Putamen (tissue), 1 donor: ENCODE measurements at places on chromosomes 5 and 9.
A peak's percentile ranks its signal among the peaks of the same experiment; 100 is the strongest.

- DNase-seq, result no peak
These were observed 938 bp downstream of the NINJ1 start for GRCh38 chr9:93132946-93133680.

DNA sequence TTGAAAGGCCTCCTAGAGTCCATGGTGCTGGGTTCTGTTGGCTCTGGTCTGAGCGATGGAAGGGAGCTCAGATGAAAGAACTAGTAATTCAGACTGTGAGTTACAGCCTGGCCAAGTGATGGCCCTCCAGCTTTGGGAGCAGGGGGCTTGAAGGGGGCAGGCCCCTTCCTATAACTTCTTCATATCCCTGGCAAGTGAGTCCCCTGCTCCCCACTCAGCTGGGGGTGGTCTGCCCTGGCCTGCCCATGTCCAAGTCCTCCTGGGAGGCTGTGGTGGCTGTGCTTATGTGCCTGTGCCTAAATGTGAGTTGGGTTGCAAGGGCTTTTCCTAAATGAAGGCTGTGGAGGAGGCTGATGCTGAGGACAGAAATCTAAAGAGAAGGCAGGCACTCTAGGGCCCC, 80.1 kb downstream of the MACROH2A1 start:
- DNase-seq, result no peak

DNA sequence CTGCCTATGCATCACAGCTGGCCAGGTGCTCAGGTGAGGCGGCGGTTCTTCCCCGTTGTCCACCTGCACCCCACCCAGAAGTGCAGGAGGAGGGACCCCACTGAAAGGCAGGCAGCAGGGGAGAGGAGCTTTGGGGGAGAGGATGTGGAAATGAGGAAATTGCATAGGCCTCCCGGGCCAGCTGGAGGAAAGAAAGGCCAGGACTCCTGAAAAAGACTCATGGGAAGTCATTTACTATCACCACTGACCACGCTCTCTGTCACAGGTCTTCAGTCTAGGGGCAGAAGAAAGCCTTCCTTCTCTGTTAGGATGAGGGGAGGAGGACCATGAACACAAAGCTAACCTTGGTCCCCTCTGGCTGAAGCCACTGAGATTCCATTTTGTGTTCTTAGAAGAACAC, 28.1 kb downstream of the KCNMB1 start:
- no peak for DNase-seq

DNA sequence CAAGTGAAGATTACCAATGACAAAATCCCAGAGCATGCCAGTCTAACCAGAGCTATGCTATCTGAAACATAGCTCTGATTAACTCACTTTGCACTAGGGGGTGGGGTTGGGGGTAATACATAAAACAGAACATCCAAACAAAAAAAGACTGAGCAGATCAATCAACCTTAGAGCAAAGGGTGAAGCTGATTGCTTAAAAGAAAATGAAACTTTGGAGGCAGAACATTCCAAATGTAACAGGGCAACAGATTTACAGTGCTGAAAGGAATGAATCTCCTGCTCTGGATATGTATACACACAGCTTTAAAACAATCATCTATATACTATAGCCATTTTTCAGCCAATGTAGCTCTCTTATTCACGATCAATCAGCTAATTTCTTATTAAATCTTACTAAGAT, 4.9 kb downstream of the IL6ST start:
- no peak for DNase-seq

DNA sequence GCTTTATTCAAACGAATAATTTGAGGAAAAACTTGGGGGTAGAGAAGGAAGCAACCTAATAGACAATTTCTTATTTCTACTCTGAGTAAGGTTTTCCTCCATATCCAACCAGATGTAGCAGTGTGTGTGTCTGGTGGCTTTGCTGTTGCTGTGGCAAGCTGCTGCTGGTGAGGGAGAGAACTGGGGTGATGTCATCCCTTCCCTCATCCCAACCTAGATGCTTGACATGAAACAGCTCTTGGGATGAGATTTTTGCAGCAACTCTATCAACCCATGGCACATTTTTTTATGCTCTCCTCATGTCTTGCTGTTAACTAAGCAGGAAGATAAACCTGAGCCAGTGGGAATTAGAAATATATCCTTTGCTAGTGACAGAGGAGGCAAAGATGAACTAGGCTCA, 135.8 kb downstream of the PCSK1 start:
- DNase-seq, result peak; percentile 11

- DNase-seq, result no peak
These were observed 284.1 kb downstream of the NFIB start for GRCh38 chr9:14029806-14030374.

- no peak for DNase-seq
These were observed 455 bp downstream of the KIF20A start for GRCh38 chr5:138179277-138179857.

- DNase-seq, result no peak
These were observed 81.4 kb upstream of the ANKRD55 start for GRCh38 chr5:56314529-56314928.

DNA sequence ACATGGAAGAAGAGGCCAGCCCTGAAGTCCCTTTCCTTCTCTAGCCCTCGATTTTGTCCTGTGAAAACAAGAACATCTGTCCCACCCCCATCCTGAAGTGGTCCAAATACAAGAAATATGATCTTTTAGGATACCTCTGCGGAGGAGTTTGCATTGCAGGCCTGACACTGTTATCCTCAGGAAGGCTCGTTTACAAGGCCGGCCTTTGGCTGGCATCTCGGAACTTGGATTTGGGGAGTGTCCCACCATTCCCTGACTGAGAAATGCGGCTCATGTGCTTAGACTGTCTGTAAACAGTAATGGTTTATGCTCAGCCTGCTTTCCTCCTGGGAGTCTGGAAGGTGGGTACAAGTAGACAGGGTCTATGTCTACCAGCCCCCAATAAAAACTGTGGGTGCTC, 26.4 kb downstream of the WHRN start:
- DNase-seq, result no peak

DNA sequence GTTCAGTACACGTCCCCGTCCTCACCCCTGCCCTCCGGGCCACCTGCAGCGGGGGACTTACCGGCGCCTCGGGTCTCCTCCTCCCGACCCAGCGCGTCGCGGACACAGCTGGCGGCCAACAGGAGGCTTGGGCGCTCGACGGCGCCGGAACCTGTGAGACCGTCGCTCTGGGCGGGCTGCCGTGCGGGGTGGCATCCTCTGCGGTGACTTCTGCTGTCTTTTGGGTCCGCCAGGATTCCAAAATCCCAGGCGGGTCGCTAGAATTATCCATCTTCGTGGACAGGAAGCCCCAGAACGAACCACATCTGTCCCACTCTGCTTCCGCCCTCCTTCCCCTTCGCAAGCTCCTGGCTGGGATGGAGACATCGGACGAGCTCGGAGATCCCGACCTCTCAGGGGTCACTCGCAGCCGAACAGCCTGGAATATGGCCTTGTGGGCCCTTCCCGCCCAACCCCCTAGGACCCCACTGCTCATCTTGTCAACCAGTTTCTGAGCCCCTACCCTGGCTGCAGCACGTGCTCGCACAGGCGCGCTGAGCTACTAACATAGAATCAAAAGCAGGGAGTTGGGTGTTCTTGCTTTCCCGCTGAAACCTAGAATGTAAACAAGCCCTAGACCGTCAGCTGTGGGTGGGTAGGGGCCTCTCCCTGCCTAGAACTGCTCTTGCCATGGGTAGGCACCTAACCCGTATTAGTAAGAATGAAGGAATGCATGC, 947 bp upstream of the MARCHF3 start:
- DNase-seq, result no peak

- peak; percentile 33 for DNase-seq
These were observed 28.5 kb upstream of the CSF1R start for GRCh38 chr5:150114773-150115408.

DNA sequence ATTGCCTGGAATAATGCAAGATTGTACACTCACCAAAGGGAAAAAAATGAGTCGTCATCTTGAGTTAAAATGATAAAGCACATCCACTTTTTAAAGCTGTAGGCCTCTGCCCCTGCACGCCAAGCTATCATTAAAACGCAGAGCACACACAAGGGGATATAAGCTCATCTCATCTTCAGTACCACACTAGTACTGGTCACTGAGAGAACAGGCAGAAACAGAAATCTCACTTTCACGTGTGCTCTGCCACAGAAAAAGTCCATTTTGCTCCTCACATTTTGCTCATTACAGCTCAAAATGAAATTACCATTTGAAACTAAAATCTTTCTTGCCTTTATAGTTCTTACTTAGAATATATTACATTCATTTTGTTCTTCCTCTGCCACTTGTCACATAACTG, 99.2 kb upstream of the SLC30A5 start:
- no peak for DNase-seq

DNA sequence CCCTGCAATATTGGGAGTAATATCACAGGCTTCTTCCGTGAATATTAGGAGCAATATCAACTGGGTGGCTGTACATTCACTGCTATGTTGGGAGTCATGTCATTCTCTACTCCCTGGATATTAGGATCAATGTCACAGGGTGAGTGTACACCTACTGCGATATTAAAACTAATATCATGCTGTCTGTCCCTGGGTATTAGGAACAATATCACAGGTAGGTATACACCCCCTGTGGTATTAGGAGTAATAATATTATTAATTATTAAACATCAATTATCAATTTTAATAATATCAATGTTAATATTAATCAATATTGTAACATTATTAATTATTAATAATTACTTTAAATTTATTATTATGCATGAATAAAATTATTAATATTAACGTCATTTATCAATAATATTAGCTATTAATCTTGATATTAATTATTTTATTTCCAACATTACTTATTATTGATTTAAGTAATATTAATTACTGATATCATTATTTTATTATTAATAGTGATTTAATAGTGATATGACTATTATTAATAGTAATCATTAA, 121.9 kb downstream of the TMEM38B start:
- DNase-seq, result no peak

DNA sequence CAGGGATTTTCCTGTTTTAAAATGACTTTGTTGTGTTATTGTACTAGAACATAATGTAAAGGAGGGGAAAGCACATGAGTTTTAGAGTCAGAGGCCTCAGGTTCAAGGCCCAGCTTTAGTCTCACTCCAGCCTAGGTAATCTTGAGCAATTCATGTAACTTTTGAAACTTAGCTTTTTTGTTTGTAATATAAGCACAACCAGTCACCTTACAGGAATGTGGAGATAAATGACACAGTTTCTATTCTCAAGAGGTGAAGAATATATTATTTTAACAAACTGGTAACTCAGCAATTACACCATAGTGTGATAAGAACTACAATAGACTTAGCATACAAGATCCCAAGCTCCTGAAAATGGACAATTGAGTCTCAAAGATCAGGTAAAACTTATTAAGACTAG, 51.2 kb downstream of the ADAMTS19 start:
- DNase-seq, result no peak

- no peak for DNase-seq
These were observed 67.2 kb upstream of the RUSC2 start for GRCh38 chr9:35422753-35423152.

DNA sequence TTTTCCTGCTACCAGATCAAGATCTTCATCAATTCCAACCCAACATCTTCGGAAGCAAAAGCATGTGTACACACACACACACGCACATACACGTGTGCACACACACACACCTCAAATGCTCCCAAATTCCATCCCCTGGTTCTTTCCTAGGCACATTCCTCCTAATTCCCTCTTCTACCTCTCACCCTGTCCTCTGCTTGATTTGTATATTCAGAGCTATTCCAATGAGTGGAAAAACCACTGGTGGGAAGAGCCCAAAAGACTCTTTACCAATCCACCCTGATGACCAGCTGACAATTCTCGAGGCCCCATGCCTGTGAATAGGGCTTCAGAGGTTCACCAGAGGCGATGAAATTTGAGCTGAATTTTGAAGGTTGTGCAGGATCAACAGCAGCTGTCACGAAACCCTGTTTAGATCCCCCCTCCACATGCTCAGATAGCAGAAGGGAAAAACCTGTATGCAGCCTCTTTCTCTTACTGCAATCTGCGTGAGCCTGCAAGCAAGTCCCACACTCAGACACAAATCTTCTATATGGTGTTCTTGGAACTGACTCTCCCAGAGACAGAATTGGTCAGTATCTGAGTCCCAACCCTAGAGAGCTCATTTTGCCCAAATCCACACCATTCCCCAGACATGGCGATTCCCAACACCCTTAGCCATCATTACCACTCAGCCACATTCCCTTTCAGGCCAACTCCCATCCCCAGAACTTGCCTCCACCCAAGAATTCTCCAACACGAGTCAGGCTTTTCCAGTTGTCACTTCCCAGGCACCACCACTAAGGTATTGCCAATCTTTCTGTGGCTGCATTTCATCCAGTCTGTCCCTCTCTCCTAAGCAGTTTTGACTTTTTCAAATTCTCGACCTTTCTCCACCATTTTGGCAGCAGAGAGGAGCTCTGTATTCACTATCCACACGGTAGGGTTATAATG, 4.3 kb upstream of the TRIO start:
- no peak for DNase-seq

- DNase-seq, result no peak
These were observed 32.7 kb downstream of the FAM13B start for GRCh38 chr5:138000102-138000723.

DNA sequence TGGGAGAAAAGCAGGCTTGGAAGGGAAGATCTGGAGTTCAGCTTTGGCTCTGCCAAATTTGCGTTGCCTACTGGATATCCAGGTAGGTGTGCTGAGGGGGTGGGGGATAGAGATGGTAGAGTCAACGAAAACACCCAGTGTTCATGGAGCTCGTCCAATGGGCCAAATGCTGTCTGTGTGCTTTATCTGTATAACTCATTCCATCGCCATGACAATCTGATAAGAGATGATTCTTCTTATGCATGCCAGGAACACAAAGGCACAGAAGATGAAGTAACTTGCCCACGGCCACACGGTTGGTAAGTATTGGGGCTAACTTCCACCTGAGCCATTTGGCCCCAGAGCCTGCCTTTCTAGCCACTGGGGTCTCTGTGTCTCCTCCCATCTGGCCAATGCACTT, 53.2 kb downstream of the BOD1 start:
- no peak for DNase-seq

- no peak for DNase-seq
These were observed 31.4 kb upstream of the RAI14 start for GRCh38 chr5:34624691-34625090.

GRCh38 chr5:175658299-175659145, 651 bp downstream of the HRH2 start:
- DNase-seq, result no peak

- no peak for DNase-seq
These were observed 4.6 kb downstream of the SMARCA2 start for GRCh38 chr9:2019723-2020122.

DNA sequence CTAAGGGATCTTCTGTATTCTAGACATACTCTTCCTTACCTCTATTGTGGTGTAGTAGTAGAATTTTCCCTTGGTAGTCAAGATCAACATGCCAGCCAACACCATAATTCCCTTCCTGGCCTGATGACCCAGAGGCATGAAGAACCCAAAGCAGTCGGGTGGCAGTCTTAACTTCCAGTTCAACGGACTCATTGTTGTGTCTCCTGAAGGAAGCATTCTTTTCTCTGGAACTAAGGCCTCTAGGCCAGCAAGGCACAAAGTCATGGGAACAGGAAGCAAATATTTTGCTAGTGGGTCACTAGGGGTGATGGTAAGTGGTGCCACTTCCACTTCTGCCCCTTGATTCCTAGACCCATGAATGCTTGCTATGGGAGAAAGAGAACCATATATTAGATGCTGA, 55.2 kb upstream of the DAPK1 start:
- no peak for DNase-seq

GRCh38 chr5:119681734-119682133, 52.4 kb downstream of the FAM170A start:
- no peak for DNase-seq

GRCh38 chr5:148928141-148928540, 101.7 kb downstream of the ADRB2 start:
- no peak for DNase-seq

- no peak for DNase-seq
These were observed 233.7 kb downstream of the SMARCA2 start for GRCh38 chr9:2248768-2249265.

GRCh38 chr9:8778356-8778755, 978.8 kb upstream of the DMAC1 start:
- no peak for DNase-seq
